ENCODE measurements at places on chromosomes 12 and 14.

DNA sequence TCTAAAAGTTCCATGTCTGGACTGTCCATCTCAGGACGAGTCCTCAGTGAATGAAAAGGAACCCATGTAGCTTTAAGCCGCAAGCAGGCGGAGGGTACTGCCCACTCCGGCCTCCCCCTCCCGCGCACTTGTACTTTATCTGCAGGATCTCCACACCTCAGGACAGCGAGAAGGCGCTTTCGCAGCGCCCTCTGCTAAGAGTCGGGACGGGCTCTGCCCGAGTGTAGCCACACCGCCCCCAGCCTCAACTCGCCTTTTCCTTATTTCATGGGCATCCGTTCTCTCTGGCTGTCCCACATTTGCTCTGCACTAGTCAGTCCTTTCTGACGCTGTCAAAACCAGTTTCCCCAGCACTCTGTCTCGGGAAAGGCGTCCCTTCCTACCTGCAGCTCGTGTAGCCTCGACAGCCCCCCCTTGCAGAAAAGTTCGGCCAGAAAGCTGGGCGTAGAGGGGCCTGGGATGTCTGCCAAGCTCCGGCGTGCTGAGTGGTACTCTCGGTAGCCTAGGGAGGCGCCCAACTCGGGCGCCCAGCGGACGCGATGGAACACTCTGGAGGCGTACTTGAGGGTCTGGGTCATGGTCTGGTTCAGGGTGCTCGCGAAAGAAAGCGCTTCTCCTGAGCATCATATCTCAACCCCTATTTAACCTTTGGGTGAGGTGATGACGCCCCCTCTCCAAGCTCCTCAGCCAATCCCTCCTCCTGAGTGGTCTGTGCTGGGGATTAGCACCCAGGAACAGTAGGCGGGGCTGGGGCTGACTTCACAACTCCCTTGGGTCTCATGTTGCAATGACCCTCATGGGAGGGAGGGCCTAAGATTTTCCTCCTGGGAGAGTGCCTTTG, at the start of gene CYP27B1:
Gene CYP27B1, minus strand, starts transcription at position 615 of the 841 bp plus-strand sequence. Its CDS starts 37 bp downstream, at position 578.
- DNase-seq, result no peak

GRCh38 chr12:77122661-77123060, 57.3 kb upstream of the E2F7 start:
- no peak for DNase-seq

DNA sequence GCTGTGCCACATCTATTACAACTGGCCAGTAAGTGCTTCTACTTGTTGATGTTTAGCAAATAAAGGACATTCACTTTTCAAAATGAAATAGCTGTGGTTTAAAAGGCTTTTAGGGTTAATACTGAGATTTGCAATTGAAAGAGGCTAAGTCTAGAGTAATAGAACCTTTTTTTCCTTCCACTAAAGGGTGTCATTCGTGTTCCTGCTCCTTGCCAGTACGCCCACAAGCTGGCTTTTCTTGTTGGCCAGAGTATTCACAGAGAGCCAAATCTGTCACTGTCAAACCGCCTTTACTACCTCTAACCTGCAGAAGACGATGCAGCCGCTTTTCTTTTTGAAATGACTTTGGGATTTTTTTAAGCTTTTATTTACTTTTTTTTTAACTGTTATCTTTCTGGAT, 33.6 kb downstream of the PIWIL1 start:
- no peak for DNase-seq

DNA sequence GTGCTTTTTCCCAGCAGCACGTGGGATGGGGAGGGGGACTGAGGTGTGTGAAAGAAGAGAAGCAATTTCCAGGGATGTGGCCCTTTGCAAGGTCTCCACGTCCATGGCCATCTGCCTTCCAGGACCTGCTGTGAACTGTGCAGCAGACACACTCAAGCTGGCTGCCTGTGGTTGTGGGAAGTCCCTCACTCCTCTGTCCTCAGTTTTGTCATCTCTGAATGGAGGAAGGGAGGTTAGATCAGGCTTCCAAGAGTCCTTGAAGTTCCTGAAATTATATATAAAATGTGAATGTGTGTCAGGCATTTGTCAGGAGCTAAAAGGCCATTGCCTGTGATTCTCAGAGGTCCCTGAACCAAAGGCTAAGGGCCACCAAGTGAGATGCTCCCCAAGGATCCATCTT, 328.2 kb downstream of the CACNA1C start:
- DNase-seq, result no peak

- no peak for DNase-seq
Observed at GRCh38 chr14:69314327-69314726, 54.4 kb downstream of the GALNT16 start.

DNA sequence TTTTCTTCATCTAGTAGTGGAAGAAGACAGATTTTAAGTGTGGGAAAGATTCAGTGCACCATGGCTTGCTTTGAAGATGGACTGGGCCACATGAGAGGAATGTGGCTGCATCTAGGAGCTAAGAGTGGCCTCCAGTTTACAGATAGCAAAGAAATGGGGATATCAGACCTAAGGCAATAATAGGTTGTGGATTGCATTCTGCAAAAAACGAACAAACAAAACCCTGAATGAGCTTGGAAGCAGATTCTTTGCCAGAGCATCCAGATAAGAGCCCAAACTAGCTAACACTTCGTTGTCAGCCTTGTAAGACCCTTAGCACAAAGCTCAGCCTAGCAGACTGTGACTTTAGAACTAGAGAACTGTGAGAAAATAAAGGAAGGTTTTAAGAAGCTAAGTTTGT, 9.6 kb downstream of the ATXN7L3B start:
- no peak for DNase-seq

DNA sequence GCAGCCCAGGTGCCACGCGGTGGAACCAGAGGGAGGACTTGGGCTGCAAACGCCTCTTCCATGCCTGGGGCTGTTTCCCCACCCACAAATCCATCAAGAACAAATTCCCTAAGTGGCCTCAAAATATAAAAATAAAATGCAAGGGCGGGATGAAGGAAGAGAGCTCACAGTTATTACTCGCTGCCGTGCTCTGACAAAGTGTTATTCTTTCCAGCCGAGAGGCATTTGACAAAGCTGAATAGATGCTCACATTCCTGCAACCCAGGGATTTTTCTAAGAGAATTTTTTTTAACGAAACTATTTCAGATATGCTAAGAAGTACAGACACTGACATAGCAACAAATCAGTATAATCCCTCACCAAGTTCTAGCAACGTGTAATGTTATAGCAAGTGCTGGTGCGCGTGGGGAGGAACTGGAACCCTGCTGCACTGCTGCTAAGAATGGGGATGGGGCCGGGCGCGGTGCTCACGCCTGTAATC, 70.7 kb downstream of the SCARB1 start:
- no peak for DNase-seq

DNA sequence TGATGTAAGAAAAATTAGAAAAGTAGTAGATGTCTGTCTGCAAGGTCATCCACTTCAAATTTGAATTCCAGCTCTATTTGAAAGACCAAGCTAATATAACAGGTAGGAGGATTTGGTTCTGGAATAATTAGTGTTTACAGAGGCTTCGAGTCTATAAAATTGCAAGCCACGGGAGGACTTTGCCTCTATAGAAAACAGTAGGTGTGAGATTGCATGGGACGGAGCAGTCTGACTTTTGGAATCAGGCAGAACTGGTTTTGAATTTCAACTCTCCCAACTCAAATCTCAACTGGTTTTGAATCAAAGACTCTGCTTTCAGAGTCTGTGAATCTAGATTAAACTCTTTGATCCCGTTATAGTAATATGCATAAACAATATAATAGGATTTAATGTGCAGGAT, 82.4 kb downstream of the PIK3C2G start:
- DNase-seq, result no peak

DNA sequence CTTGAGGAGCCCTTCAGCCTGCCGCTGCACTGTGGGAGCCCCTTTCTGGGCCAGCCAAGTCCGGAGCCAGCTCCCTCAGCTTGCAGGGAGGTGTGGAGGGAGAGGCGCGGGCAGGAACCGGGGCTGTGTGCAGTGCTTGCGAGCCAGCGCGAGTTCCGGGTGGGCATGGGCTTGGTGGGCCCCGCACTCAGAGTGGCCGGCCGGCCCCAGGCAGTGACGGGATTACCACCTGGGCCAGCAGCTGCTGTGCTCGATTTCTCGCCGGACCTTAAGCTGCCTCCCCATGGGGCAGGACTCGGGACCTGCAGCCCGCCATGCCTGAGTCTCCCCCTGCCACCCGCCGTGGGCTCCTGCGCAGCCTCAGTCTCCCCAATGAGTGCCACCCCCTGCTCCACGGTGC, 116.9 kb downstream of the PAWR start:
- DNase-seq, result no peak

GRCh38 chr12:48972952-48973483, 1.5 kb upstream of the WNT10B start:
- DNase-seq, result no peak

GRCh38 chr14:38873941-38874612, 229.0 kb downstream of the SEC23A start:
- no peak for DNase-seq

DNA sequence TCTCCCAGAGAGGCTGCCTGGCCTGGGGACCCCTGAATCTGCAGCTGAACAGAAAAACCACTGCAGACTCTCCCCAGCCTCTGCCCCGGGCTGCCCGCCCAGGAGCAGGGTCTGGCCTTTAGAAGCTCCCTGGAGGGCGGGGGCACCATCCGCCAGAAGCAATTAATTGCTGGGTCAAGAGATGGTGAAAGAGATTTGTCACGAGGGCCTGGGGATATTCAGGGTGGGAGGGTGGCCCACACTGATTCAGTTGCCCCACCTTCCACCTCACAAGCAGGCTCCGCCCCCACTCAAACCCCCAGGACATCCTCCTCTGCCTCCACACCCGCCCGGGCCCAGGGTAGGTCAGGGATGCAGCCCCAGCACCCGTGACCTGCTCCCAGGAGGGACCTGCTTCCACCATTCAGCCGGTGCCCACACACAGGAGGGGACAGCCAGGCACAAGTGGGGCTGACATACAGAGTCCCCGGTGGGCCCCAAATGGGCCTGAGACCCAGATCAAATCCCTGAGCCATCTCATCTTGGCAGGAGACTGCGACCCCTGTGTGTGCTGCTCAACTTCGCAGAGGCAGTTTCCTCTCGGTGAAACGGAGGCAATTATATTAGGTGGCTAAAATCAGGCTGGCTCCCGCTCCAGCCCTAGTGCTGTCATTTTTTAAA, 23.0 kb downstream of the NCOR2 start:
- DNase-seq, result no peak

All from amygdala (tissue), 56 donors.